ENCODE measurements at places on chromosomes 5 and 9.

DNA sequence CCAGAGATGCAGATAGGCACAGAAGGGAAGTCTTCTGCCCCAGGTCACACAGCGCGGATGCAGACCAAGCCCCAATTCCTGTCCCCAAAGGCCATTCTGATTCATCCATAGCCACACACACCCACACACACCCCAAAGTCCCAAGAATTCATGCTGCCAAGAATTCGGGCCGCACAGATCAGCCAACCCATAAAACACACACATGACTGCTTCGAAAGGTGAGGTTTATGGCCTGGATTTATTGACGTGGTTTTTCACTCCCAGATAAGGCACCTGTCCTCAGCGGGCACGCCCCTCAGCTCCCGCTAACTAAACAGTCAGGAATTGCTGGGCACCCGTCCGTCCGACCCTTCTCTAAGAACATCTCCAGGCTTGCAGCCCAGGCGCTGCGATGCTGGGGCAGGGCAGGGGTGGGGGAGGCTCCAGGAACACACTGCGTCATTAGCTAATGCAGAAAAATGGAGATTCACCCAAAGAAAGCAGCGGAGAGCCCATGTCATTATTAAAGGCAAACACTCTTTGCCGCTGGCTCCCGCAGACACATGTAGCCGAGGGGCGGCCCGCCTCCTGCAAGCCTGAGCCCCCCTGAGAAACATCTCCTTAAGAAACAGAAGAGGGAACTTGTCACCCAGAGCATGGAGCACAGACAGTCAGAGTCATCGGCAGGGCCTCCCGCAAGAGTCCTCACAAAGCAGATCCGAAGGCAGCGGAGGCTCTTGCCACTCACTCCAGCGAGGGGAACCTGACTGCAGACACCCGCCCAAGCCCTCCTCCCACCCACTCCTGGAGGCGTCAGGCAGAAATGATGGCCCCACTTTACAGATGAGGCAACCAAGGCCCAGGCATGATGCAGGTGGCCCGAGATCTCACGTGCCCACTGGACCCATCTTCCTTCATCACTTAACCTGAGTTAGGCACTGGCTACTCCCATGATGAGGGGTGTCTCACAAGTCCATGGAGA is 19.9 kb downstream of the VAV2 start:
- DNase-seq: no peak

DNA sequence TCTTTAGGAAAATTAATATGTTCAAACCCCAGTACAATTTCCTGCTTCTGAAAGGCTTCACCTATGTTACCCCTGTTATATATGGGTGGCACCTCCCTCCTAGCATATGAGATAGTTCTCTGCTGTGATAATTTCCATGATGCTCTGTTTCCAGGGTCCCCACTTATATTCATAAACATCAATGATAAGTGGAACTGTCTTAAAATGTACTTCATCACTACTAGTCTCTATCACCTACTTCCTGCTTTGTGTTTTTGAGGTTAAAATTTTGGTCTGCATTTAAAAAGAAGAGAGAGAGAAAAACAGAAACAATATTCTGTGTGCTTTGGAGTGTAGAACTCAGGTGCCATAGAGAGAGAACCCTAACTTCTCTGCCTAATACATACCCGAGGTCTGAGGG is 234.7 kb downstream of the HTR1A start:
- no peak for DNase-seq

DNA sequence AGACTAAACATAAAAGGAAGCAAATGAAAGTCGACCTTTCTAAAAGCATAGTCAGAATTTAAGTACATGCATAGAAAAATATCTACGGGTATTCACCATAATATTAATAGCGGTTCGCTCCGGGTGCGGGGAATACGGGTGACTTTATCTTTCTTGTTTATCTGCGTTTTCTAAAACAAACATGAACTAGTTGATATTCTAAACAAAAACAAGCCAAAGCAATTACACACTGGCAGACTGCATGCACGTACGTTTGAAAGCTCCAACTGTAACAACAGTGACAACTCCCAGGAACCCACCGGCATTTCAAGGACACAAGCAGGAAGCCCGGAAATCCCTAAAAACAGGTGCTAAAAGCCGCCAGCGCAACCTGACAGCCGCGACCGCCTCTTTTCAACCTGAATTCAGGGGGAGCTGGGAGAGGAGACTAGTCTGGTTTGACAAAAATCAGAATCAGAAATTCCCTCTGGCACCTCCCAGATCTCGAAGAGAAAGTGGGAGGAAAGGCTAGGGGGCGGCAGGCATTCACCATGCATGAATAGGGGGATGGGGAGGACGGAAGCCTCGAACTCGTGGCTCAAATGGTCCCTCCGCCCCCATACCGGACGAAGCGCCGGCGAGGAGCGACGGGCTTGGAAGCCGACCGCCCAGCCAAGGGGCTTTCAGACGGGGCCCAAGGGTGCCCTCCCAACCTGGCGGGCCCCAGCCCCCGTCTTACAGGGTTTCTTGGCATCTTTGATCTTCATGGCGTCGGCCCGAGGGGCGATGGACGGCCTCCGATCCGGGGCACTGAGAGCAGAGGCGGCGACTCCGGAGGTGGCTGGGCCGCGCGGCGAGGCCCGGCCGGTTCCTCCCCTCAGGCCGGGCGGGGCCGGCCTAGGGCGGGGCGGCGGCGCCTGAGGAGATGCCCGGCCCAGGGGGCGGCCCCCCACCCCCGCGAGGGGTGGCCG is at the start of gene PANK3:
TSS of gene PANK3 (minus strand) at position 831 of the 950 bp plus-strand sequence. CDS start at position 746, 85 bp downstream.
- DNase-seq: peak; percentile 65

DNA sequence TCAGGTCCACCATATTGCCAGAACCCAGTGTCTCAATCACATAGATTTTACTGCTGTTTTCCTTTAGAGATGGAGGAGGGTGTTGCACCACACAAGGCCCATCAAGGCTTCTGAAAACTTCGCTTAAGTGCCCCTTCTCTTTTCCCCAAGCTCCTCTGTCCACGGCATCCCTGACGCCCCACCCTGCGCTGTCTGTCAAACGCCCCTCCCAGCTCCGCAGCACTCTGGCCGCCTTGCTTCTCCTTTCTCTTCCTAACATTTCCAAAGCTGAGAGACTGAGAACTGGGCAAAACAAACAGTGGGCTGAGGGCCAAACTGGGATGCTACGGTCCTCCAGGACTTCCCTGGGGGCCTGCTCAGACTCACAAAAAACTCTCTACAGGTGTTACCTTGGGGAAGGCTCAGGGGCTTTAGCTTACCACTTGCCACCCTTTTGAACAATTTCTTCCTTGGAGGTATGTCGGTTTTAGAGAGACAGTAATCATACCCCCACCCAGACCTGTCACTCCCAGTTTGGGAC is 28.3 kb upstream of the ERGIC1 start:
- DNase-seq: no peak

GRCh38 chr5:6396836-6397535 is 18.6 kb upstream of the MED10 start:
- DNase-seq: no peak

- DNase-seq: no peak
These were observed 236.8 kb downstream of the SLIT3 start for GRCh38 chr5:169064093-169064492.

- no peak for DNase-seq
These were observed 14.8 kb downstream of the GADD45G start for GRCh38 chr9:89619424-89620138.

GRCh38 chr5:172005708-172006320 is 624 bp downstream of the FBXW11 start:
- no peak for DNase-seq

GRCh38 chr9:121505903-121506735 is 6.5 kb upstream of the GGTA1 start:
- DNase-seq: no peak

DNA sequence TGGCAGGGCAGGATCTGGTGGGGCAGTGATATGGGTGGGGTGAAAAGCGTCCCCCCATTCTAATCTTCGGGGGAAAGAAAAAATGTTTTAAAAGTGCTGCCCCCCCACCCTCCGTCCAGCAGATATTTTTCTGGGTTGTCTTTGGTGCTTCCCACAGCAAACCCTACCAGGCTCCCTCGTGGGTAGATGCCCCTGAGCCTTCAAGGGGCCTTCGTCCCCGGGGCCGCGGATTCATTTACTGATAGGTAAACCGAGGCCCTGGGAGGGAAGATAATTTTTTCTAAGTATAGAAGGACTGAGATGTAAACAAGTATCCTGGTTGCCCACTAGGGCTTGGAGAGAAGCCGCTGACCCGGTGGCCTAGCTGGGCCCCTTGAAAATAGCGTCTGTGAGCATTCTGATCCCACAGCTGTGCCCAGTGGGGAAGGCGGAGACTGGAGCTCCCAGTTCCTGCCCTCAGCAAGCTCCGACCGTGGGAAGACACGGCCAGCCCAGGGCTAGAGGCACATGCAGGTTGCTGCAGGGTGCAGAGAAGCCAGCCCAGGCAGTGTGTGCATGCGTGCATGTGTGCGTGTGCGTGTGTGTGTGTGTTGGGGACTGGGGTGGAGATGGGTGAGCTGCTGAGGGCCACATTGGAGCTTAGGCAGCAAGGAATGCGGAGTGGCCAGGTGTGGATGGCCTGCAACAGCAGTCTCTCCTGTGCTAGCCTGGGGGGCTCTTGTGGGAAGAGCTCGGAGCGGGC is 6.0 kb upstream of the RXRA start:
- DNase-seq: no peak

GRCh38 chr9:121233906-121234831 is 32.5 kb upstream of the RAB14 start:
- DNase-seq: peak; percentile 52

DNA sequence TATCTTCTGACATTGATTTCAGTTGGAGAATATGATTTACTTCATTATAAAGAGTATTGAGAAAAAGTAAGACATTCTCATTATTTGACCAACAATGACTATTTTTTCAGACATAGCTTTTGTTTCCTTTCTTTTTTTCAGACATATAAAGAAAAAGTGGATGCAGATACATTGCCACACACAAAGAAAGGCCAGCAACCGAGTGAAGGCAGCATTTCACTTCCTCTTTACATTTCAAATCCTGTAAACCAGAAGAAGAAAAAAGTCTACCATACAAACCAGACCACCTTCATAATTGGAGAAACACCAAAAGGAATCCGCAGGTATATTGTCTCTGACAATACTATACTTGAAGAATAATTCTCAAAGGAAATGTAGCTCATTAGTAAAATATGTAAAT is 128.9 kb downstream of the ERCC6L2 start:
- no peak for DNase-seq

DNA sequence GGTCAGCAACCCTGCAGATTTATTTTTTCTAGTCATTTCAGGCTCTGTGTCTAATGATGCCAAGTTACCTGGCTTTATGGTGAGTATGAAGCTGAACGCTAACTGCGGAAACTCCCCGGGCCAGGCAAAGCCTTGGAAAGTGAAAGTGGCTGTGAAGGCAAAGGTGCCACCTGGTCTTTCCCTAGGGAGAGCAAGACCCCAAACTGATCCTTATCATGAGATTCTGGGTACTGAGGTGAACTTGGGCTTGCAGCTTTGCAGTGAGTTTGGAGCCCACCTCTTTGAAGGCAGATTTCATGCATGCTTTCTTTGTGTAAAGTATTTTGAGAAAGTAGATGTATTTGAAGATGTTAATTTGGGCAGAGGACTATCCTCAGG is 63.3 kb downstream of the CARTPT start:
- no peak for DNase-seq

GRCh38 chr5:159338118-159338517 is 7.8 kb upstream of the IL12B start:
- DNase-seq: no peak

GRCh38 chr5:171624396-171624795 is 161.2 kb upstream of the SMIM23 start:
- no peak for DNase-seq

DNA sequence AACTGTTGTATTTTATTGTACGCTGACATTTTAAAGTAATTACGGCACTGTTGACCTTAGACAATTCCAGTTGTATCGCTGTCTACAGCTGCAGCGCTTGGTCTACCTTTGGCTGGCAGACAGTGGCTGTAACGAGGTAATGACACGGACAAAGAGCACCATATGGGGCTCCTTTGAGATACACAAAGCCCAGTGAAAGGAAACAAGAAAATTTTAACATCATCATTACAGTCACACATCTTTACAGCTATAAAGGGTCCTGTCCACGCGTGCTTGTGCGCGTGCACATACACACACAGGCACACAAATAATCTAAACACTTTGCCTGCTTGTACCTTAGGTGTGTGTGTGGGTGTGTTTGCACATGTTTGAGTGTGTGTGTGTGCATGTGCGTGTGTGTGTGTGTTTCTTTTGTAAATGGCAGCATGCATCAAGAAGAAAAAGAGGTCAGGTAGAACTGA is 946.0 kb downstream of the NR2F1-AS1 start:
- no peak for DNase-seq

- DNase-seq: peak; percentile 55
These were observed 1854.6 kb upstream of the WWC1 start for GRCh38 chr5:166436872-166437271.

GRCh38 chr9:124660341-124660801 is 110.7 kb downstream of the NR6A1 start:
- DNase-seq: no peak

DNA sequence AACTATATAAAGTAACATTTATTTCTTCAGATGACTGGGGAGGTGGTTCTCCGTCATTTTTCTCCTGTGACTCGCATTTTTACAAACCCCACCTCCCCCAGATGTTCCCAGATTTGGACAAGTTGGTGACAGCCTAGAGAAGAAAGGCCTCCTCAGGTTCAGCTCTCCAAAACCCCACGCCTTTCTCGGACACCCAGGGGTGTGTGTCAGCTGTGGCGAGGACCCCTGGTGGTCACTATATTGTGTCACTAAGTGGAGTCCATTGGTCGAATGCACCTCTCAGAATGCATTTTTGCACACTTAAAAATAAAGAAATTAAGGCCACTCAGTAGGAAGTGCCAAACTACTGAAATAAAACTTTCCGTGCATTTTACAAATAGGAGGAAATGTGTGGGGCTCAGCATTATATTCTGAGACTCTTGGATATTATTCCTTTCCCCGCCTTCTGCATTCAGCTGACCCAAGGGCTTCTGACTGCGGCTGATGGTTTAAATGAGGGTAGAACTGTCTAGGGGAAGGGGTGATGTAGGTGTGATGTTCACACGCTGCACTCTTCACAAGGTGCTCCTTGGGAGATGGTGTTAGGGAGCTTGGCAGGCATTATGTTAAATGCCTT is 47.6 kb downstream of the ACO1 start:
- no peak for DNase-seq

GRCh38 chr5:79774855-79775237 is 85.2 kb downstream of the CMYA5 start:
- no peak for DNase-seq

DNA sequence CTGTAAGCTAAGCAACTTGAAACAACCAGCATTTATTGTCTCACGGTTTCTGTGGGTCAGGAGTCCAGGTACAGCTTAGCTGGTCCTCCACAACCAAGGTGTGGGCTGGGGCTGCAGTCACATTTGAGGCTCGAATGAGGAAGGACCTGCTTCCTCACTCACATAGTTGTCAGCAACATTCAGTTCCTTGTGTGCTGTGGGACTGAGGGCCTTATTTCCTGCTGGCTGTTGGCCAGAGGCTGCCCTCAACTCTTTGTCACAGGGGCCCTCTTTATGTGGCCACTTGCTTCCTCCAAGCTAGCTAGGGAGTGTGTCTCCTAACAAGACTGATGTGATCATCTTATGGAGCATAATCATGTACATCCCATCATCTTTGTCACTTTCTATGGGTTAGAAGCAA is 29.2 kb upstream of the SEMA4D start:
- DNase-seq: no peak
